ENCODE measurements at places on chromosomes 5 and 9. TPM values are rescaled to one million over a fixed set of nuclear protein-coding genes. Genes with fewer than 3 reads are reported as not detected.

DNA sequence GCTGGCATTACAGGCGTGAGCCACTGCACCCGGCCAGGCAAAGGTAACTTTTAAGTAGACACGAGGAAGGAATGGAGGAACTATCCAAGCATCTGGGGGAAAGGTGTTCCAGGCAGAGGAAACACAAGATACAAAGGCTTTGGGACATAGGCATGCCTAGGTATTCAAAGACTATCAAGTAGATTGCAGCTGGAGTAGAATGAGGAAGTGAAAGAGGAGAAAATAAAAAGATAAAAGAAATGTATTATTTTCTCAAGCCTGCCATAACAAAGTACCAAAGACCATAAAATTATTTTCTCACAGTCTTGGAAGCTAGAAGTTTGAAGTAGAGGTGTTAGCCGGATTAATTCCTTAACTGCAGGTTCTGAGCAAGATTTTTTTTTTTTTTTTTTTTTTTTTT is 39.9 kb upstream of the GRIN3A start:
- no peaks in the 10 kb centered on the region for H3K27me3 ChIP-seq
- H3K4me3 ChIP-seq, result no peak overlapping the region
- DNase-seq, result no peak
- no peaks in the 10 kb centered on the region for H3K4me1 ChIP-seq
- H3K27ac ChIP-seq, result no peak overlapping the region

DNA sequence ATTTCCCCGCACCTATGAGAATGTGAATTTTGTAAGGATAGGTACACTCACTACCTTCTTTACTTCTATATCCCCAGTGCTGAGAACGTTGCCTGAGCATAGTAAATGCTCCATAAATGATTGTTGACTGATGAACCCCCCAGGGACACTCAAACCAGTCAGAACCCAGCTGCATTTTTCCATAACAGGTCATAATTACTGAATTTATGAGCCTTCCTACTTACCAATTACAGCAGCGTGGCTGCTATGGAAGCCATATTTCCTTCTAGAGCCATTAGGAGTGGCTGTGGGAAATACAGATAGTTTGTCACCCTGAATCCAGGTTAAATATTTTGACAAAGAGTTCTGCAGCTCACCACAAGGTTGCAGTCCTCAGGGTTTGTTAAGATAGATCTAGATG is 135.0 kb downstream of the TAF11L14 start:
- H3K27me3 ChIP-seq, result no peaks in the 10 kb centered on the region
- H3K36me3 ChIP-seq, result no peaks in the 10 kb centered on the region
- no peaks in the 10 kb centered on the region for H3K4me1 ChIP-seq
- DNase-seq, result no peak
- H3K4me3 ChIP-seq, result no peak overlapping the region

SPZ1 gene
- total RNA-seq, result not detected

DNA sequence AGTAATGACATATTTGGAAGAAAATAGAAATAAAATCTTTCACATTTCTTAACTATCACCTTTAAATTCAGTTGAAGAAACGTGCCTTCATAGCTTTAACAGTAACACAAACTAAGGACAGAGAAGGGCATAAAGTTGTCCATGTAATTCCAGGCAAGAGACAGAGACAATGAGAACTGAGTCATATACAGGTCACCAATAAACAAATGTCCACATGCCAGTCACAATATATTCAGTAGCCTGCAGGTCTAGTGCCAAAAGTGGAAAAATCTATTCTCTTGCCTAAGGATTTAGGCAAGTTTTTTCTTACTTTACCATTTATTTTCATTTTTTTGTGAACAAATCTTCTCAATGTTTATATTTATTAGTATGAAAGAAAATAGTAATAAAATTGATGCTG is 1711.5 kb upstream of the NUDT12 start:
- no peak for DNase-seq
- H3K36me3 ChIP-seq, result no peaks in the 10 kb centered on the region
- no peak overlapping the region for H3K27ac ChIP-seq
- H3K4me3 ChIP-seq, result no peak overlapping the region

- peak; percentile 29 for DNase-seq
- peak within 1 kb of the TSS; percentile 19 for H3K4me3 ChIP-seq
These were observed at the start of gene GNA14 for GRCh38 chr9:77648234-77649108. Gene GNA14, minus strand, starts transcription at chr9:77648322. Its CDS starts 529 bp downstream, at chr9:77647793.

DNA sequence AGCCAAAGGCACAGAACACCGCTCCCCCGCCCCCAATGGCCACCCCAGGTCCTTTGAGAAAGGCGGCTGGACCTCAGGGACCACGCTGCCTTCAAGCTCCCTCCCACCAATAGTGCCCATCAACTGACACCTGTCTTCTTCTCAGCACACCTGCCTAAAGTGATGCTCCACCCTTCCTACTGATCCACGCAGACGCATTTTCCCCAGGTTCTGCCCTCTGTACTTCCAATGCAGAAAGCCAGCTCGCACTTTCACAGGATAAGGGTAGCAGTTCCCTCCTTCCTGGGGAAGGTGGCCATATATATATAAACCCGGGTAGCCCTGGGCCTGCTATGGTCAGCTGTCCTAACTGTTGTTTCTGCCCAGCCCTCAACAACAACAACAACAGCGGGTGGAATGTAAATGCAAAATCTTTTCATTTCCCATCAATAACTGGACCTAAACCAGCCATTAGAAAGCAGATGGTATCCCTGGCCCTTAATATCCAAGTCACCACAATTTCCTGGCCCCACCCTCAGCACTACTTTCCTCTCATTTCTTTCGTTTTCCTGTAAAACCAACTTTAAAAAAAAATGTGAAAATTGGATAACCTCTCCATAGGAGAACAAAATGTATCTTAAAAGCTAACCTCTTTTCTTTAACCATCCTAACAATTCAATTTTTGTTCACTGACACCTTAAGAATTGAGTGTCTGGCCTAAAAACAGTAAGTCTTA is 1.7 kb downstream of the GOLM1 start:
- no peaks in the 10 kb centered on the region for H3K36me3 ChIP-seq
- H3K4me3 ChIP-seq, result peak overlapping the region; percentile 4
- no peaks in the 10 kb centered on the region for H3K27me3 ChIP-seq
- peaks cover 10% of the 10 kb centered on the region for H3K4me1 ChIP-seq

DNA sequence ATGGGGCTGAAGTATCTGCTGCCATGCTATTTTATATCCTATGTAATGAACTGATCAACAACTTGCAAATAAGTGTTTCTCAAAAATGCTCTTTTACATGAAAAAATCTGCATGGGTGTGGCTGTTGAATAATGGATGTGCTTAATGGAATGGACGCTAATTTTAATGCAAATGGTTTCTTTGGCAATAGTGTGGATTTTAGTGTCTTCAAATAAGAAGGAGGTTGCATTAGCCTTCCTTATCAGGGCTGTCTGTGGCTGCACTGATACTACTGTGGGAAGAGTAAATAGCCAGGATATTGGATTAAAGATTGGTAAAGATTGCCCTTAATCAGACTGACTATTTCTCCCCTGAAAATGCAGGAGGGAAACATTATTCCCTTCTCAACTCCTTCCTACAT is 121.9 kb upstream of the STK32A start:
- no peaks in the 10 kb centered on the region for H3K4me1 ChIP-seq
- no peak overlapping the region for H3K4me3 ChIP-seq
- H3K27me3 ChIP-seq, result no peaks in the 10 kb centered on the region
- no peak overlapping the region for H3K27ac ChIP-seq
- DNase-seq, result no peak

- no peak overlapping the region for H3K27ac ChIP-seq
- H3K4me3 ChIP-seq, result no peak overlapping the region
- no peaks in the 10 kb centered on the region for H3K27me3 ChIP-seq
- H3K36me3 ChIP-seq, result no peaks in the 10 kb centered on the region
These were observed 7.3 kb upstream of the IL4 start for GRCh38 chr5:132666310-132667123.

- no peak overlapping the region for H3K27ac ChIP-seq
- H3K4me1 ChIP-seq, result no peaks in the 10 kb centered on the region
- no peaks in the 10 kb centered on the region for H3K27me3 ChIP-seq
- no peak overlapping the region for H3K4me3 ChIP-seq
- DNase-seq, result no peak
These were observed 50.2 kb downstream of the FXN start for GRCh38 chr9:69085569-69086283.

DNA sequence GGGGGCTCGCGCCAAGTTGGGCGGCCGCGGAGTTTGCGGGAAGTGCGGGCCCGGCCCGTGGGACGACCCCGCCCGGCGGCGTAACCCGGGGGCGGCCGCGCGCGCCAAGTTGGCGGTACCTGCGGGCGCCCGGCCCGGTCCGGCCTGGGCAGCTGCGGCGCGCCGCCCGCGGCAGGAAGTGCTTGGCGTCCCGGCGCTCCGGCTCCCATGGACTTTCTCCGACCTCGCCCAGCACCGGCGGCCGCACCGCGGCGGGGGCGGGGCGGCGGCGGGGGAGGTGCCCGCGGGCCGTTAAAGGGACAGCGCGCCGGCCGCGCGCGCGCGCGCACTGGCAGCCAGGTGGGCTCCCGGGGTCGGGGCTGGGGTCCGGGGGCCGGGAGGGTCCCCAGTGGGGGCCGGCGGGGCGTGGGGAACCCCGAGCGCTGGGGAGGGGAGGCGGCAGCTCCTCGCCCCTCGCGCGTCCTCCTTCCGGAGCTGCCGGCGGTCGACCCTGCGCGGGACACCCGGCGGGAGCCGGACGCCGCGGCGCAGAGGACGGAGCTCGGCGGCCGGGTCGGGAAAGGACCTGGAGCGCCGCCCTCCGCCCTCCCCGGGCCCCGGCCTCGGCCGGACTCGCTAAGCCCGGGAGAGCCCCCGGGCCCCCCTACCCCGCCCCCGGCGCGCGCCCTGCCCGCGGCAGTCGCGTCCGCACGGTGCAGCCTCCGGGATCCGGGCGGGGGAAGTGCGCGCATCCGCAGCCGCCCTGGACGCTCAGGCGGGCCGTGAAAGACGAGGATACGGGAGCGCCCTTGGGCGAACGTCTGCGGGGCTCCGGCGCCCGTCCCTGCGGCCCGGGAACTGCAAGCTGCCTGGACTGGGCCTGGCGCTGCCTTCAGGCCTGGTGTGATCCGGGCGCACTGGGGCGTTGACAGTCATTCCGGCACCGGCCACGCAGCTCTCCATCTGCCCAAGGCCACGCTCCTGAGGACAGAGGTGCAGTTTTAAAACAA is at the start of gene NACC2:
Gene NACC2 (minus strand): TSS at position 220 of the 989 bp plus-strand sequence. CDS start 44,768 bp downstream, outside the sequence.
- no peaks in the 10 kb centered on the region for H3K36me3 ChIP-seq
- no peaks in the 10 kb centered on the region for H3K27me3 ChIP-seq
- peaks cover 14% of the 10 kb centered on the region for H3K4me1 ChIP-seq
- peak within 1 kb of the TSS; percentile 44 for H3K4me3 ChIP-seq
- DNase-seq, result peak; percentile 81

GRCh38 chr5:127307868-127308267 is 17.3 kb downstream of the MEGF10 start:
- no peak for DNase-seq
- no peaks in the 10 kb centered on the region for H3K36me3 ChIP-seq
- H3K4me1 ChIP-seq, result no peaks in the 10 kb centered on the region
- H3K27me3 ChIP-seq, result no peaks in the 10 kb centered on the region
- H3K27ac ChIP-seq, result no peak overlapping the region

SAXO1 gene
- 0.20 TPM for total RNA-seq

- no peak overlapping the region for H3K27ac ChIP-seq
- H3K4me1 ChIP-seq, result no peaks in the 10 kb centered on the region
- DNase-seq, result no peak
- H3K4me3 ChIP-seq, result no peak overlapping the region
- no peaks in the 10 kb centered on the region for H3K27me3 ChIP-seq
These were observed 51.2 kb downstream of the INVS start for GRCh38 chr9:100150214-100150613.

DNA sequence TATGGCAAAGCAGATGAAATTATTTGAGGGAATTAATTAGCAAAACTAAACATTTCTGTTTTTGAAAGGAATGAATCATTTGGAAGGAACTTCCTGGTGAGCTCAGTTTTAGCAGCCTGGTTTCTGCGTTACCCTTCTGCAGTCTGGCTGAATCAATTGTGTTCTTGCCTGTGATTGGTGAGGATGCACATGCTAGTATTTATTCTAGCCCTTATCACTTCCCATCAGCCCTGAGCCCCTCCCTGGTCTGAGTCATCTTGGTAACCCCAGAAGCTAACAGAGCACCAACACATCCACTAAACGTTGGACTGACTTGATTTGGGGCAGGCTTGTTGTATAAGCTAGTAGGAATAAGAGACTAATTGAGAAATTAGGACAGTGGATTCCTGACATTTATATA is 6.6 kb downstream of the TJP2 start:
- DNase-seq, result peak; percentile 37
- no peaks in the 10 kb centered on the region for H3K36me3 ChIP-seq
- H3K4me1 ChIP-seq, result no peaks in the 10 kb centered on the region
- H3K27me3 ChIP-seq, result no peaks in the 10 kb centered on the region
- no peak overlapping the region for H3K27ac ChIP-seq

- H3K4me1 ChIP-seq, result peaks cover 9% of the 10 kb centered on the region
- H3K27me3 ChIP-seq, result no peaks in the 10 kb centered on the region
- H3K4me3 ChIP-seq, result no peak overlapping the region
- peak overlapping the region; percentile 98 for H3K27ac ChIP-seq
- peaks cover 10% of the 10 kb centered on the region for H3K36me3 ChIP-seq
These were observed 6.0 kb downstream of the RPL12 start for GRCh38 chr9:127444921-127445850.

GDNF gene
- not detected for total RNA-seq

VCAN gene
- total RNA-seq, result 34.1 TPM

DNA sequence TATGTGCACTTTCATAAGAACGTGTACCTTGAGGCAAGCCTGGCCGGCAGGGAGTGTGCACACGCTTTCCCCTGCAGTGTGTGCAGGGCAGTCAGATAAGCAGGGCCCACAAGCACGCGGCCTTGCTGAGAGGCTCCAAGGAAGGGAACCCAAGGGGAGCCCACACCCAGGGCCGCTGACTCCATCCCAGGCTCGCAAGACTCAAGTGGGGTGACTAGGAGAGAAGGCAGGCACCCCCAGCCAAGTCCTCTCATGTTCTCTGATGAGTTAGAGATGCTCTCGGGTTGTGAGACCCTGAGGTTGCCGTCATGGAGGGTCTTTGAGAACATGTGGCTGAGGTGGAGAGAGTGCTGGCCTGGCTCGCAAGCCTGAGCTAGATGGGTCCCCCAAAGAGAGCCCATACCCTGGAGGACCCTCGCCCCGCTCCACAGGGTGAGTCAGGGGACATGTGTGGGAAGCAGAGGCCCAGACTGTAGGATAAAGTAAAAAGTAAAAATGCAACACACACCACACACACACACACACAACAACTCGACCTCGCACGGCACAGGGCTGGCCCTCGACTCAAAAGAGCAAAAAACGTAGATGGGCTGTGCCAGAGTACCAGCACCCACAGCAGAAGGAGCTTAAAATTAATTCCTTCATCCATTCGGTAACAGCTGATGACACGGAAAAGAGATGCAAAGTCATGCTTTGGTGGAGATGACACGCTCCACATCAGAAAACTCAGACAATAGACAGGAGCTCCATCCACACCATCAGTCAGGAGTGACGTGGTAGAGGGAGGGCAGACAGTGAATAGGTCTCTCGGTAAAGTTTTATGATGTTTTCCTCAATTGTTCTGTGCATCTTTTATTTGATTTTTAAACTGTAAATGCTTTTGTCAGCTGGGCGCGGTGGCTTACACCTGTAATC is 54.8 kb upstream of the NKD2 start:
- H3K36me3 ChIP-seq, result no peaks in the 10 kb centered on the region
- no peak overlapping the region for H3K27ac ChIP-seq
- H3K4me1 ChIP-seq, result peaks cover 24% of the 10 kb centered on the region
- H3K27me3 ChIP-seq, result no peaks in the 10 kb centered on the region

PCDHA9 gene
- not detected for total RNA-seq
